ENCODE measurements at places on chromosomes 1 and 21.

DNA sequence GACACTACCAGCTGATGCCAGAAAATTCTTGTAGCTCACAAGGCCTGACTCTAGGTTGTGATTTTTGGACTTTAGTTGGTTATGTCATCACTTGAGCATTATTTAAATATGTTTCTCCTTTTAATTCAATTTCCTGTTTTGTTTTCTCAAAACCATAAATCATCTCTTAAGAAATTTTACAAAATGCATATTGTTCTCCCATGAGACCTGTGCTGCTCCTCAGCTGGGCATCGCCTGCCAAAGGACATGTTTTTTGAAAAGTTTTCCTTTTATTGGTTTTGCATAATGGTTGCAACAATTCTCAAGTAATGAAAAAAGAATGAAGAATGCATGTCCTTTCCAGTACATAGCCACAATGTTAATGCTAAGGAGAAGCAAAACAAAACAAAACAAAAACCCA is 204.7 kb upstream of the LYPLAL1 start:
- no peak for DNase-seq

GRCh38 chr1:160376525-160377131 is 9.8 kb downstream of the NHLH1 start:
- DNase-seq = peak; percentile 63

GRCh38 chr1:163813251-163813650 is 491.5 kb downstream of the NUF2 start:
- no peak for DNase-seq

- no peak for DNase-seq
Observed at GRCh38 chr1:184649451-184649888, 105.2 kb downstream of the EDEM3 start.

- no peak for DNase-seq
Observed at GRCh38 chr1:42017259-42017658, 98.5 kb upstream of the HIVEP3 start.

GRCh38 chr21:26490771-26491170 is 82.3 kb downstream of the CYYR1 start:
- no peak for DNase-seq

DNA sequence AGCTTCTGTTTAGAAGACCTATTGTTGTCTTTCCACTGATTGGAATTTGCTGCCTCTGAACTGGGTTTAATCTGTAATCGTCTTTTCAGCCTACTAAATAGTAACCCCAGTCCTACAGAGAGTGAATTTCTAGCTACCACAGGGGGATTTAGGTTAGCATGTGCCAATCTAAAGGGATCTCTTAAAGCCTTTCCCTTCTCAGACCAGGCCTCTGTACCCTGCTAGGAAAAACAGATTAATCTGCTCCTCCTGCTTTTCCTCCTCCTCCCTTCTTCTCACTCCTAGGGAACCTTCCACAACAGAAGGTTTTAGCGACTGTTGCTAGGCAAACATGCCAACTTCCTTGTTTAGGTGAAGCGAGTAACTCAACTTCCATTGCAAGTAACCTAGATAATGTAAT is 1.3 kb upstream of the RC3H1 start:
- DNase-seq = peak; percentile 35

- no peak for DNase-seq
Observed at GRCh38 chr1:17683598-17683997, 71.5 kb upstream of the ACTL8 start.

DNA sequence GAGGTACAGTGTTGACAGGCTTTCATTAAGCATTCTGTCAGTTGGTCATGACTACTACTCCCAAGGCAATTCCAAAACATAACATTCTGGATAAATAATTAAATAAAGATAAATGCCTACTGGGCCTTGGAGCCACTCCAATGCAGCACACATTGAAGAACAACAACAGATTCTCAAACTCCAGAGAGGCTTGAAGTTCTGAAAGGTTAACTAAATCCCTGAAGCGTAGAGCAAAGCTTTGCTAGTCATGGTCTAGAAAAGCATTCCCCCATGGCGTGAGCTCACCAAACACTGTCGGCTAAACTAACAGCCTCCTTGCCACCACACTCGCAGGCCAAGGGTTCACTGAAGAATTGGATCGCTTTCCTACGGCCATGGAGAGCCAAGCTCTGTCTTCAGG is 268.0 kb downstream of the ATG4C start:
- no peak for DNase-seq

GRCh38 chr1:180309338-180309737 is 79.3 kb downstream of the LHX4 start:
- DNase-seq = no peak

- DNase-seq = no peak
Observed at GRCh38 chr1:109527846-109528695, 11.6 kb upstream of the GPR61 start.

GRCh38 chr1:154159554-154159953 is 4.7 kb upstream of the NUP210L start:
- DNase-seq = no peak

DNA sequence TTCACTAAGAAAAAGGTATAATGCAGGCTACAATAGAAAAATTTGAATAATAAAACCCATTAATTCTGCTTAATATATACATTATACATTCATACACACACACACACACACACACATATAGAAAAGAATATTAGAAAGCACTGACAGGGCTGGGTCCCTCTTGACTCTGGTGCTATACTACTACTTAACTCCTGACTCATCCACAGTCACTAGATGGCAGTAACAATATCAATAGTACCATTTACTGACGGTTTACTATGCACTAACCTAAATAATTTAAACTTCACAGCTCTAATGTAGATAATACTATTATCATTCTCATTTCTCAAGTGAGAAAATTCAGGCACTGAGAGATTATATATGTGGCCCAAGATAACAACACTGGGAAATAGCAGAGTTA is 87.5 kb downstream of the COP1 start:
- DNase-seq = peak; percentile 13

DNA sequence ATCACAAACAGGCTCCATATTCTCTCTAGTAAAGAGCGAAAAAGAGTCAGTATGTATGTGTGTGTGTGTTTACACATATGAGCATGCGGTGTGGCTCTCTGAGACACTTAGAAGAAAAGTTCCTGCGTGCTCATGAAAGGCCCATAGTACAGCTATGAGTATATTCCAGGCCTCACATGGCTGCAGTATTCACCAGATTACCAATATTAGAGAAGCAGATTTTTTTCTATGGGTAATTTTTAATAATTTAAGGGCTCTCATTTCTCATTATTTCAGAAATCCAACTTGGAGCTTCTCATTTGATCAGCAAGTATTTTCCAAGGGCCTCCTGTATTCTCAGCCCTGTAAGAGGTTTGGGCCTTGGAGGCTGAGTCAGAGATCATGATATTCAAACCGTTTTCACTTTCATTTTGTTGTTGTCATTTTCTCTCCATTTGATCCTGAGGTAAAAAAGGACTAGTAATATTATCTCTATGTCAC is 232.9 kb upstream of the SGIP1 start:
- DNase-seq = peak; percentile 71

DNA sequence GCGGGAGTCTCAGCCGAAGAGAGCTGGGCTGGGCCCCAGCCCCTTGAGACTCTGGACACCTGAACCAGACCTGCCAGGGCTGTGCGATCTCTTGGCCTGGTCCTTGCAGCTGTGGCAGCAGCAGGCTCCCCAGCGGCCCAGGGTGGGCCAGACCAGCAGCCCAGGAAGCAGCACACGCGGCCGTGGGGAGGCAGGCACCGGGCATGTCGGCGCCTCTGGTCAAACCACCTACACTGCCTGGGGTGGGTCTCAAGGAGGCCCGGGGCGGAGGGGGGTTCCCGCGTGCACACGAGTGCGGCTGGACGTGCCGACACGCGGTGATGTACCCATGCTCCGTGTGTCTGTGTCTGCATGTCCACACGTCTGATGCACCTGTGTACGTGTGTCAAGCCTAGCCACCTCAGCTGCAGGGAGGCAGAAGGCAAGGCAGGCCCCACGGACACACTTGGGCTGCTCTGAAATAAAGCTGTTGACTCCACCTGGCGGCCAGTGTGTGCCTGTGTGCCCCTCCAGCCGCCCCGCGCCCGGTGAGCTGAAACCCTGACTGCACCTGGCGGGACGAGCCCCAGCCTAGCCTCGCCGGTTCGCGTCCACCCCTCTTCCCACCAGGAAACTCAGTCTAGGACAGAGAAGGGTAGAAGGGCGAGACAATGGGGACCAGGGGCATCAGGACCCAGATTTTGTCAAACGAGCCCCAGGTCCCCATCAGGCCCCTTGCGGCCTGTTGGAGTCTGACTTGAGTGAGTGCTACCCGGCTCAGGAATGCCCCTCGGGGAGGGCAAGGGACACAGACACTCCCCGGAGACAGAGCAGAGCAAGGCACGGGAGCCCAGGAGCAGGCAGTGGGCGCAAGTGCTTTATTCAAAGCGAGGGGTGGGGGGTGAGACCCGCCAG is 11.6 kb downstream of the SCNN1D start:
- peak; percentile 76 for DNase-seq

DNA sequence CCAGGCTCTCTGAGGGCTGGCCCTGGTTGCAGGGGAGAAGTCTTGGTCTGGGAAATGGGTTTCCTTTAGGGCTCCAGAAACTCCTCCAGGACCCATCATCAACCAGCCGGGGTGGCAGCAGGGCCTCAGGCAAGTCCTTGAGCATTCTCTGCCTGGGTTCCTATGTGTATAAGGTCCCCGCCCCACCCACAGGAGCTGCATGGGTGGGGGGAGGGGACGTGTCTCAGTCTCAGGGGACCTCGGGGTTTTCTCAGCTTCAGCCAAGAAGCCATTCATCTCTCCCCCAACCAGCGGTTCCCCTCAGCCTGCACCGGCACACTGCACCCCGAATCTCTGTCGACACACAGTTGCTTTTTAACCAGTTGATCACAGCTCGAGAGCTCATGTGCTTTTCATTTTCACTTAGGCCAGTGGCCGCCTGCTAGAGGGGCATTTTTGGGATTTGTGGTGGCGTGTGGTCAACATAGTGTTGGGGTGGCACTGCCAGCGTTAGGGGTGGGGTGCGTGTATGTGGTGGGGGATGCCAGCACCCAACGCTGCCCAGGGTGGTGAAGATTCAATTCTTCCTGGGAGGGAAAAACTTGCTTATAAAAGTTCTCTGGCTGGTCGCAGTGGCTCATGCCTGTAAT is 6.5 kb downstream of the RUNX3 start:
- DNase-seq = peak; percentile 66

- no peak for DNase-seq
Observed at GRCh38 chr1:14017531-14017961, 317.6 kb downstream of the PRDM2 start.
